ENCODE measurements at places on chromosomes 13 and 19.

DNA sequence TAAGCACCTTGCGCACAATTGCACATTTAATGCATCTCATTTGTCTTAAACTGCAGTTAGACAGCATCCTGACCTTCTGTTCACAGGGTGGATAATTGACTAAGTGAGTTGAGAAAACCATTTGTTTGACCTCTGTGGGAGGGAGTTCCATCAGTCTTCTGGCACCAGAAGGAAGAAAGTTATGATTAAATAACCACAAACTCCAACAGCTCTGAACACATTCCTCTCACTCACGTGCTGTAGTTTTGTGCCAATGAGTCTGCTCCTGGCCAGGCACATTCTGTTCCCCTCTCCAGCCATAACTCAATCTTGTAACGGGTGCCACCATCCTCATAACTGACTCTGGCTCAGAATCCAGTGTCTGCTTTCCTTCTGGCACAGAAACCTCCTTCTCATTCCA lies 817.2 kb downstream of the SLITRK1 start:
- no peak for DNase-seq

DNA sequence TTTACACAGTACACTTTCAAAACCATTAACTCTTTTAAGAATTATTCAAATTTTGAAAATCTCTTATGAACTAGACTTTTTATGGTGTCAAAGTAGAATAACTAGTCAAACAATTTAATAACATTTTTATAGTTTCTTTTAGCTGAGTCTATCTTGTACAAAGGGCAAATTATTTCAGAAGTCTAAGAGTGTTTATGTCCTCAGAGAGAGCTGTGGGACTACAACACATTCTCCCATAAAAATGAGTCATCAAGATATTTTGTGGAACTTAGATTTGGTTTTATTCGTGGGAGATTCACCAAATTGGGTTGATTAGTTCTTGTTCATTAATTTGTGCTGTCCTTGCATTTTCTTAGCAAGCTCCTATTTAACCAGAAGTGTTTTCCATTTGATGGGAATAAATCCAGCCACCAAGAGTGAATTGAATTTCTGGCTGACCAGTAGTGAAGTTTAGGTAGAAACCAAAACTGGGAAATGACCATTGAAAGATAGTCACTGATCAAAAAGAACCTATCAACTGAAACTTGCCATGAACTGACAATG lies 291.0 kb downstream of the DLEU7 start:
- no peak for DNase-seq

DNA sequence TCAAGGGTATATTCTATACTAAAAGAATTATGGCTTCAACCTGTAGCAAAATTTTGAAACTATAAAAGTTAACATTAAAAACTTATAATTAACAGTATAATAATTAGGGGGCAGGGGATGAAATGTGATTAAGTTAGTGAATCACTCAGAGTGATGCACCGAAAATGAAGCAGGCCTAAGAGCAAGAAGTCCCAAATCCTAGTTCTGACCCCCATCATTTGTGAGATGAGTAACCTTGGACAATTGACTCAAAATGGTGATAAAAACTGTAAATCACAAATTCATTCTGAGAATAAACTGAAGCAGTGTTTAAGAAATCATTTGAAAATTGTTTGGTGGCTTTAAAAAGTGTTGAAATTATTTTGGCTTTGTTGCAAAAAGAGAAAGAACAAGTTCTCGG lies 56.8 kb downstream of the KLF12 start:
- no peak for DNase-seq

DNA sequence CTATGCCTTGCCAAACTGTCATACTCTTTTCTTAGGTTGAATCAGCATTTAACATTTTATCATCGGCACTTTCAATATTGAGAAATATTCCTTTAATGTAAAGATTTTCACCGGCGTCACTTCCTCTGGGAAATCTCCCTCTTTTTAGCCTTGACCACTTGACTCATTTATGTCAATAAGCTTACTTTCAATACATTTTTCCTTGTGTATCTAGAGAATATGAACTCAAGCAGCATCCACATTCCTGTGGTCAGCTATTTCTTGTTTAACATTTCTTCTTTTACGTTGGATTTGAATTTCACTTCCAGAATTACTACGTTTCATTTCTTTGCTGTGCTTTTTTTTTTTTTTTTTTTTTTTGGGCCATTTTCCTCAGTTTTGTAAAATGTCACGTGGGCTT lies 271.2 kb upstream of the HTR2A start:
- no peak for DNase-seq

DNA sequence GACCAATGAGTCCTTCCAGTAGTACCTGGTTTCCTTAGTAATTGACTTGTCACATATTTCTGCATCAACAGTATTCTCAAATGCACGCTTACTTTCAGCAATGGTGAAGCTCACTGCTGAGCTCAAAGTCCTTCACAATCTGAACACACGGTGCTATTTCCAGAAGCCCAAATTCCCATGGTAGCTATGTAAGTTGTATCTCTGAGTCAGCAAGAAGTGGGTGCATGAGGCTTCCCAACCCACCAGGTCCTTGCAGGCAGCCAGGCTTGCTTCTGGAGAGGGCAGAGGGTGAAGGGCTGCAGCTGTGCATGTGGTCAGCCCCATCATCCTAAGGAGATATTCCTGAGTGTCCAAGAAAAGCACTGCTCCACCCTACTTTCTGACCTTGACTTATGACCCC lies 25.7 kb downstream of the COL4A2 start:
- no peak for DNase-seq

GRCh38 chr19:50383001-50383851 lies 921 bp upstream of the POLD1 start:
- no peak for DNase-seq

DNA sequence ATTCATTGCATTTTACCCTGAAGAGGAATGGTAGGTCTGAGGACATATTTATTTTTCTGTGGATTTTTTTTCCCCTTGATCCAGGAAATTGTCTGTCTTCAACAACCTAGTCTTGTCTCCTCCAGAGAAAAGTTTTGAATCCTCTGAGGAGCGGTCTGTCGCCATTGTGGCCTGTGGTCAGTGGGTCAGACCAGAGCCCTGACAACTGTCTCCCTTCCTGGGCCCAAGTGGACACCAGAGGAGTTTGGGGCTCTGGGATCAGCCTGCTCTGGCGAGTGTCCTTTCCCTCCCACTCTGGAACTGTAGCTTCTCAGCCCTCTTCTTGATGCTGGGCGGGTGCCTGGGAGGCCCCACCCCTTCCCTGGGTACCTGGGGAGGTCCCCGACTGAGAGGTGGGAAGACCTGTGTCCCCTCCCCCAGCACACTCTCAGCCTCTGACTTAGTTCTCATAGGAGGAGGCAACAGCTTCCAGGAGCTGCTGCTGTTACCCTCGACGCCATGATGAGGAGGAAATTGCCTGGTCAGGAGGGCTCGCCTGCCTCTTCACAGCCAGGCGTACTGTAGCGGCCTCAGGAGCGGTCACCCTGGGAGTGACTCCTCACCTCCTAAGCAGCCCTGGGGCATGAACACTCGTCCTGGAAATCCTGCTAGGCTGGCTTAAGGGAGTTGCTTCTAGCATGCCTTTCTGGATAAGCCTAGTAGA lies 110.3 kb downstream of the GGACT start:
- DNase-seq, result no peak

- DNase-seq, result no peak
These were observed 2.4 kb downstream of the PTPRH start for GRCh38 chr19:55206664-55207500.

GRCh38 chr13:25846222-25846984 lies 205.4 kb downstream of the SHISA2 start:
- DNase-seq, result no peak

DNA sequence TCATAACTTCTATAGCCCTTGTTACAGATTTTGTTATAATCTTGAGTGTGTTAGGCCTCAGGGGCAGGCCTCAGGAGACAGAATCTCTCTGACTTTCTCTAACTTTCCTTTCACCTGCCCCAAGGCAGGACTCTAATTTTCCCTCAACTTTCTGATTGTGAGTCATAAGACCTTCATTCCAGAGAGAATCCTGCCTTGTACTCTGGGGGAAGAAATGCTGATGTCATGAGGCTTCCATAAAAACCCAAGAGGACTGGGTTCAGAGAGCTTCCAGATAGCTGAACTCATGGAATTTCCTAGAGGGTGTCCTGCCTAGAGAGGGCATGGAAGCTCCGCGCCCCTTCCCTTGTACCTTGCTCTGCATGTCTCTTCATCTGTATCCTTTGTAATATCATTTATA lies 5.3 kb upstream of the KBTBD6 start:
- DNase-seq, result no peak

DNA sequence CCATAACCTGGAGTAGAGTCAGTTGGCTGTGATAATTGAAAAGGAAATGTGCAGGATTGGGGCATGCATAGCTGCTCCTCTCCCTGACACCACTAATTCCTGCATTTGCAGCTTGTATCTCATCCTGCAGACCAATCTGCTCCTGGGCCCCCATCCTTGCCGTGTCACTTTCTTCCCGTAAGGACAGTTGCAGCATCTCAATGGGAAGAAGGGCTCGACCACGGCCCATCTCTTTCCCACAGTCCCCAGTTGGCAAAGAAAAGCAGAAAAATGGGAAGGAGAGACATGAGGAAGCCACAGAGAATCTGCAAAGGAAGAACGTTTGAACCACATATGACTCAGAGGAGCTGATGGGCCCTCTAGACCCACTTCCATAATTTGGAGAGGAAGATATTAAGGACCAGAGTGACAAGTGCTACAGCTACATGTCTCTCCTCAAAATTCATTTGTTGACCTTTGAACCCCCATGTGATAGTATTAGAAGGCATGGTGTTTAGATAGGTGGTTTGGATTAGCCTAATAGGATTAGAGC lies 1.8 kb upstream of the SIGLEC12 start:
- DNase-seq, result no peak

DNA sequence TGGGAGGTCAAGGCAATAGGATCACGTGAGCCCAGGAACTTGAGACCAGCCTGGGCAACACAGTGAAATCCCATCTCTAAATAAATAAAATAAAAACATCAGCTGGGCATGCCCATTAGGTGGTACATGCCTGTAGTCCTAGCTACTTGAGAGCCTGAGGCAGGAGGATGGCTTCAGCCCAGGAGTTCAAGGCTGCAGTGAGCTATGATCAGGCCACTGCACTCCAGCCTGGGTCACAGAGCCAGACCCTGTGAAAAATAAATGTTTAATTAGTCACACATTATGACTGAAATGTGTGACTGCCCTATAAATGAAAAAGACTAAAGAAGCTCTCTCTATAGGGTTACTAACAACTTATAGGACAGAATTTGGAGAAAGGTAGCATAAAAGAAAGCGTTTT lies 37.7 kb downstream of the USP12 start:
- no peak for DNase-seq

DNA sequence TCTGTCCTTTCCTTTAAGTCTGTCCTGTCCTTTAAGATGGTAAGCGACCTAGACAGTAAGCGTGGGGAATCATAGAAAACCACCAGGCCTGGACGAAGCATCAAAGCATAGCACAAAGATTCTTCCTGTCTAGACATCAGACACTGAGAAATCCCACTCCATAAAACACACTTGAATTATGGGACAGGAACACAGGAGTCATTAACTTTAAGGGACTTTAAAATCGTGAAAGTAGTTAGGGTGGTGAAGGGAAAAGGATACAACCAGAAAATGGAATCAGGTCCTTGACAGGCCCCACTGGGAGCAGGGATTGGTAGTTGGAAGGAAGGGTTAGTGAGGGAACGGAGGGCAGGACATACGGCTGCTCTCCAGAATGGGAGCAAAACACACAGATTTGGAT lies 31.6 kb upstream of the C1QTNF9 start:
- no peak for DNase-seq

DNA sequence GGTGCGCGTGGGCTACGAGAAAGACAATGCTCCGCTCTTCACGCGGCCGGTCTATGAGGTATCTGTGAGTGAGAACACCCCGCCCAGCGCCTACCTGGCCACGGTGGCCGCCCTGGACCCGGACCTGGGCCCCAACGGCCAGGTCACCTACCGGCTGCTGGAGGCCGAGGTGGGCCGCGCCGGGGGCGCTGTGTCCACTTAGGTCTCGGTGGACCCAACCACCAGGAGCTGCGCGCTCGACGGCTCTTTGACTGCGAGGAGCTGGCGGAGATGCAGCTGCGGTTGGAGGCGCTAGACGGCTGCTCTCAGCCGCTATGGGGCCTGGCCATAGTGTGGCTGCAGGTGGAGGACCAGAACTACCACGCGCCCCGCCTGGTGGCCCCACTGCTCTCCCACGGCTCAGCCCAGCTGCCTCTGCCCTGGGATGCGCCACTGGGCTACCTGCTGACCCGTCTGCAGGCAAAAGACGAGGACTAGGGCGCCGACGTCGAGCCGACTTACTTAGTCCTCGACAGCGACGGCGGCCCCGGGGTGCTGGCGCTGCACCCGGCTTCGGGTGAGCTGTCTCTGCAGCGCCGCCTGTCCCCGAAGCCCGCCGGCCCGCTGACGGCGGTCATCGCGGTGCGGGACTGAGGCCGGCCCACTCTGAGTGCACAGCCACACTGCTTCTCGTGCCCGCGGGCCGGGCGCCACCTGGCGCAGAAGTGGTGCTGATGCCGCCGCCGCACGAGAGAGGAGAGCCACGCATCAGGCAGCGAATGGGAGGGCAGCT lies 173.0 kb downstream of the OLFM4 start:
- no peak for DNase-seq

DNA sequence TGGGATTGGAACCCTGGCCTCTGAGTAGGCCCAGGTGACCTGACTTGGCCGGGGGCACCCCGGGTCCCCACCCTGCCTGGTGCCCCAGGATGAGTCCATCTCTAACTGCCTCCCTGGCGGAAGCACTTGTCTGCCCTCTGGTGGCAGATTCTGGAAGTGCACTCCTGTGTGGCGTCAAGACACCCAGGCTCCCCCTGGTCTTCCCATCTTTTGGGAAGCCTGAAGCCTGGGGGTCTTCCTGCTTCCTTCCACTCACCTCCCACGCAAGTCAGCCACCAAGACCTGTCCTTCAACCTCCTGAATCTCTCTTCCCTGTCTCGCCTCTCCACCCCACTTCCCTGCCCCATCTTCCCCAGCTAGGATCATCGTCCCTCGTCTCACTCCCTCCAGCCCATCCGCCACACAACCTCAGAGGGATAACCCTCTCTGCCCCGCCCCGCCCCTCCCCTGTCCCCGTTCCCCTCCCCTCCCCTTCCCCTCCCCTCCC lies 7.4 kb downstream of the RABAC1 start:
- DNase-seq, result peak; percentile 86

- no peak for DNase-seq
These were observed 3.0 kb upstream of the DIRAS1 start for GRCh38 chr19:2724148-2724557.

Data from T-helper 1 cell (primary cell).